NAMALWA (cell line): ENCODE measurements at places on chromosomes 6 and 20.

GRCh38 chr20:13271977-13272975, 51.2 kb downstream of the ISM1 start:
- no peak for DNase-seq

DNA sequence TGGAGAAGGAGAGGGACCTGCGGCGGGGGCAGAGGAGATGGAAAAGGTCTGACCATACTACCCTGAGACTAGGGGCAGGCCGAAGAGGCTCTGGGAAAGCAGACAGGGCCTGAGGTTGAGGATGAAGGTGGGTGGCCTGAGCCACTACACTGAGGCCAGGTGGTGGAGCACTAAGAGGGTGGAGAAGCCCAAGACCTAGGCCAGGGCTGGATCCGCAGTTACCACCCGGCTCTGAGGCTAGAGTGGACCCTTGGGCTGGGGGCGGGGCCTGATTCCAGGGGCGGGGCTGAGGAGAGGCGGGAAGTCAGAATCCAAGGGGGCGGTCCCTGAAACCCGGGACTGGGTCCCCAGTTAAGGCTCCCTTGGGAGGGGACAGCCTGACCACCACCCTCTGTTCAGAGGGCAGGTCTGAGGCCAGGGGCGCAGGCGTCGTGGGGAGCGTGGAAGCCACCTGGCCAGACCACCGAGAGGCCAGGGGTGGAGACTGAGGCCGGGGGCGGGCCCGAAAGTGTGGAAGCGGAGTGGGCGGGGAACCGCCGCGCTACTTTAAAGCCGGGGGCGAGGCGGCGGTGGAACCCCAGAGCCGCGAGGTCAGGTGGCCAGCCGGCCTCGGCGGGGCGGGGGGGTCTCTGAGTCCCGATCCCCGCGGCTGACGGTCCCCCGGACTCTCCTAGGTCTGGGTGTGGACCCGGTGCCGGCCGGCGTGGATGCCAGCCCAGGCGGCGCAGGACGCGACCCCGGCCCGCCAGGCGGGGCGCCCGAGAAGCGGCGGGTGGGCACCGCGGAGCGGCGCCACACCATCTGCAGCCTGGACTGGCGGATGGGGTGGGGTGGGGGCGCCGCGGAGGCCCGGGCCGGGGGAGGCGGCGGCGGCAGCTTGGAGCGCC, 8.3 kb downstream of the CCM2L start:
- peak; percentile 31 for DNase-seq

DNA sequence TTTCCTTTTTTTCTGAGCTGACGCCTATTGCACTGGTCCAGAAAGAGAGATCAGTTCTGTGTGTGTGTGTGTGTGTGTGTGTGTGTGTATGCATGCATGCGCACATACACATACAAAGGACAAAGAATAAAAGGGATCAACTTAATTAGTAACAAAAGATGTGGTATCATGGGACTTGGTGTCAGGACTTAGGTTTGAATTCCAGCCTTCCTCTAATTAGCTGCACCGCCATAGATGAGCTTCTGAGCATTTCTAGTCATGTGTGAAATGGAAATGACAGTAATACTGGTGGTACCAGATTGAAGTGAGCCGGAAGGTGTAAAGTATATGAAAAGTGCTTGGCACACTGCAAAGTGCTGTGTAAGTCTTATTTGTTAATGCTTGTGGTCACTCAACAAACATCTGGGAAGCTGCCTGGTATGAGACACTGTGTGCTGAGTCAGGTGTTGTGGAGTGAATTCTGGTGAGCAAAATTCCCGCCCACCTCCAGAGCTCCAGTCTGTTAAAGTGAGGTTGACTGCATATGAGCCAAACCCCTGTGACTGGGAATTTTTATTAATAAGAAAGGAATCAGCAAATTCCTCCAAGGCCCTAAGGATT, 12.4 kb downstream of the DAAM2 start:
- no peak for DNase-seq

DNA sequence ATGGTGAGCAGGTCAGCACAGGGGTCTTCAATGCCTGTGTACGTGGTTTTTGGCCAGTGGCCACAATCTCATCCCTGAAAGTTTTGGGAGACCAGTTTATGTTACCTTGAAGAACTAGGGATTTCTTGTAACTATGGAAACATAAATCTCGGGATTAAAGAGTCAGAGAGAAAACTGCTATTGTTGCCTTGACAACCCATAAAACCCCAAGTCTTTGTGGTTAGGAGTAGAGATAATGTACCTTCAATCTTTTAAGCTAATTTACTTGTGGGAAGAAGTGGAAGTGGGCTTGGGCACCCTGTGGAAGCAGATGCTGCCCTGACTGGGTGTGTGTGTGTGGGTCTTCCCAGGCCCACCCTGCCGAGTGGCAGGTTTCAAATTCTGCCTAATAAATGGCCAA, 46.1 kb upstream of the ZNF831 start:
- no peak for DNase-seq

- DNase-seq: peak; percentile 49
Observed at GRCh38 chr6:104527761-104528415, 331.8 kb downstream of the HACE1 start.

GRCh38 chr6:125793280-125793679, 2.5 kb downstream of the NCOA7 start:
- no peak for DNase-seq

- peak; percentile 12 for DNase-seq
Observed at GRCh38 chr20:22312744-22313346, 271.5 kb downstream of the FOXA2 start.

GRCh38 chr6:110140650-110141049, 38.8 kb downstream of the WASF1 start:
- DNase-seq: no peak

DNA sequence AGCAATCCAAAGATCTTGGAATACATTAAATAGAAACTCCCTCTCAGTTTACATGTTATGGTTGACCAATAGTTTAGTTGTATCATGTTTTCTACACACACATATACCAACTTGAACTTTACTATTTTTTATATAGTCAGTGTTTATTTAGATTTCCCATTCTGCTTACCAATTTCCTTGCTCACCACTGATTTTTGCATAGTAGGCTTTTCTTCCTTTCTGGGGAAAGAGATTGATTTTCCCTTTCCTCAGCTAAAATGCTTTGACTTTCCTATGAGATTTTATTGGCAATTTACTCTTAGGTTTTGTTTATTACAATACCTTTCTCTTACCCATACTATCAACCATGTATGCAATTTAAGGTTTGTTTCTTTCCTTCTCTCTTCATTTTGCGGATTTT, 665.6 kb downstream of the PTPRT start:
- DNase-seq: no peak

GRCh38 chr6:21603082-21603952, 9.8 kb downstream of the SOX4 start:
- peak; percentile 69 for DNase-seq

DNA sequence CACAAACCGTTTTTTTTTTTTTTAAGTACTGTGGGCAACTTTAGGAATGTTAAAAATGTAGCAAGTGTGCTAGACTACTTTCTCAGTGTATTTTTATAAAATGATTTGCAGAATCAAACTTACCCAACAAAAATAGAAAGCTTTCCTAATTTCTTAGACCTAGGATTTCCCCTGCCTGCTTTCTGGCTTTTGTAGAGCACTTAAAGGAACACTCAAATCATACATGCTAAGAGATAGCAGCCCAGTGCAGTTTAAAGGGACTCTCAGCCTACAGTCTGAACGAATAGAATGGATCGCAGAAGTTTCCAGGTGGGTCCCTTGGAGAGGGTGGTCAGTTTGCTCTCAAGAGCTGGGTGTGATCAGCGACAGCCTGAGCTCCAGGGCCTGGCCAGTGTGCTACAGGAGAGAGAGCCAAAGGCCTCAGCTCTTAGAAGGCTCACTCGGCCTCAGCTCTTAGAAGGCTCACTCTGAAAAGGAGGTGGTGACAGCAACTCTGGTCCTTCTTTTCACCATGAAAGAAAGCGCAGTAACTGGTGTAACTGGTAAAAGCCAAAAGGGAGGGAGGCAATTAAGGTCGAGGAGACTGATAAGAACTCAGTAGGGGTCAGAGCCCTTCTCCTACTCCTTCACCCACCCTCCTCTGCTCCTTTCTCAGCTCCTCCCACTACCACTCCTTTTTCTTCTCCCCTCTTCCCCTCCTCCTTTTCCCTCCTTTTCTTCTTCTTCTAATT, 142.4 kb downstream of the ZFP64 start:
- no peak for DNase-seq

DNA sequence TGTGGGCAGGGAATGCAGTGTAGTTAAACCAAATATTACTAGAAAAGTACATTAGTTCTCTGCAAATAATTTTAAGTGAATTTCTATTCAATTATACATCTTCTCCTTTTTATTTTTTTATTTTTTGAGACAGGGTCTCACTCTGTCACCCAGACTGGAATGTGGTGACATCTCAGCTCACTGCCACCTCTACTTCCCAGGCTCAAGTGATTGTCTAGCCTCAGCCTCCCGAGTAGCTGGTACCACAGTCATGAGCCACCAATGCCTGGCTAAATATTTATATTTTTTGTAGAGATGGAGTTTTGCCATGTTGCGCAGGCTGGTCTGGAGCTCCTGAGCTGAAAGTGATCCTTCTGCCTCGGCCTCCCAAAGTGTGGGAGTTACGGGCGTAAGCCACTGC, 76.1 kb downstream of the ITCH start:
- DNase-seq: no peak

- DNase-seq: no peak
Observed at GRCh38 chr6:112221981-112222852, 32.1 kb downstream of the LAMA4 start.

DNA sequence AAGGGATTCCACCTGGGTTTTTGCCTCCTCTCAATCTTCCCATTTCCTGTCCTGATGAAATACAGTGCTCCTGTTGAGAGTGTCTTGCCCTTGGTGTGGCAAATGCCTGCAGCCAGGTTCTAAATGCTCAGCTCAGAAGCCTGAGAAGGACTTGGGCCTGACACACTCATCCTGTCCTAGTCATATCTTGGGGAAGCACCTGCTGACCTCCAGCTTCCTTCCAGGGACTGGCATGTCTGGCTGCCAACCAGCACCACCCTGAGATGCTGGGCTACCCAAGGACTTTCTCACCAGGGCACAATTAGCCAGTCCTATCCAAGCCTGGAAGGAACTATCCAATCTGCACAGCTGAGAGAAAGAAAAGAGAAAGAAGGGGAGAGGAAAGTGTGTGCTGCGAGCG, 43.4 kb downstream of the LRFN2 start:
- no peak for DNase-seq

- no peak for DNase-seq
Observed at GRCh38 chr6:26599591-26599990, 2.8 kb downstream of the ABT1 start.

- no peak for DNase-seq
Observed at GRCh38 chr6:131762984-131763383, 44.8 kb upstream of the ENPP1 start.

DNA sequence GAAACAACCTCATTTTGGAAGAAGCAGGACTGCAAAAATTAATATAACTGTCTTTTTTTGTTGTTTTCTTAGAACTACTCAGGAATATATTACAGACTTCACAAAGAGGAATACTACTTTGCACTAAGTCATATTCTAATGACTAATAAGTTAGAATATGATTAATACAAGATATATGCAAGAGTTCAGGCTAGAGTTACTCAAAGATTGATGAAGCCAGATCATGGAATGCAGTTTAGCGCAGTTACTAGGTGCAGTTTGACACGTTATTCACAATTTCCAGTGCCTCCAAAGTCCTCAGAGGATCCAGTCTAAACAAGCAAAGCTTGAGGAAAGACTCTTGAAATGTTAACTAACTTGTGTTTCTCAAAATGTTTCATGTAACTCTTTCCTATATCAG, 1.2 kb upstream of the MYCT1 start:
- no peak for DNase-seq

DNA sequence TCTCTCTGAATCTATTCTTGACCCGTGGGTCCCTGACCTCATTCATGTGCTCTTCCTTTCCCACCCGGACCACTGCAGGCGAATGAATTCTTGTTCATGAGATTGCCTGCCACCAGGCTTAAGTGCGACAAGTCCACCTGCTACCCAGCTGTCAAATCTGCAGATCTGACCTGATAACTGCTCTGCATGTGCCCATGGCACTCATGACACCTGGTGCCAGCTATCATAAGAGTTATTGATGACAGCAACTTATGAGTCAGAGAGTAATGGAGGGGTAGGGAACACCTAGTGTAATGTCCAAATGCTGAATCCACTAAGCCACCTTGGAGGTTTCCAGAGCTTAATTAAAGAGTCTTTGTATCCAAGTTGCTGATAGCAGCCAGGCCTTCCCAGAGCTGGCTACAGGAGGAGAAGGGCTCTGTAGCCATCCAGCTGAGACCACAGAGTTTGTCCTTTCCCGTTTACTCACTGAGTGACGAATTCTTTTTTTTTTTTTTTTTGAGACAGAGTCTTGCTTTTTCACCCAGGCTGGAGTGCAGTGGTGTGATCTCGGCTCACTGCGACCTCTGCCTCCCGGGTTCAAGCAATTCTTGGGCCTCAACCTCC, 17.4 kb downstream of the SHLD1 start:
- no peak for DNase-seq

- DNase-seq: no peak
Observed at GRCh38 chr6:24385536-24386269, 17.0 kb upstream of the MRS2 start.

DNA sequence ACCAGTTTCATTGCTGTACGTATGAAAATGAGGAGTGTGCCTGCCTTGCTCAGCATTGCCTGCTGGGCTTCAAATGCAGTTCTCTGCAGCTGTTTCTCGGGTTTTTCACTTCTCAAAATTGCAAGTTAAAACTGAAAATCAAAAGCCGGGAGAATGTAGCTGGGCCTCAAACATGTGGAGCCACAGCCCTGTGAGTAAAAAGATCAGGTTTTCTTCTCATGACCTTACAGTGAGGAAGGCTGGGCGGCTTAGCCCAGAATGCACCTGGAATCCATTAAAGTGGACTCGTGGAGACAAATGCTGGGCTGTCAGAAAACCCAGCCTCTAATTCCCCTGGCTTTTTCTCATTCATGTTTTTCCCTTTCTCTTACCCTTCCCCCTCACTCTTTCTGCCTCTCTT, 34.4 kb downstream of the DSE start:
- DNase-seq: peak; percentile 69

- DNase-seq: no peak
Observed at GRCh38 chr6:71887006-71887743, 825 bp downstream of the RIMS1 start.

- DNase-seq: no peak
Observed at GRCh38 chr20:49381558-49382493, 100.6 kb downstream of the KCNB1 start.

GRCh38 chr6:109257494-109257893, 124.8 kb downstream of the CD164 start:
- DNase-seq: no peak

- DNase-seq: no peak
Observed at GRCh38 chr6:124995131-124995530, 32.9 kb downstream of the RNF217 start.
